Activated CD4-positive, alpha-beta T cell treated with anti-CD3 and anti-CD28 coated beads, Interleukin-2, amount 50 U/mL, for 24 hours (primary cell): ENCODE measurements at places on chromosomes 13 and 19.

- no peak for DNase-seq
Measured at GRCh38 chr13:27808851-27809550, 16.7 kb downstream of the GSX1 start.

- no peak for DNase-seq
Measured at GRCh38 chr19:30662211-30662861, 290.2 kb downstream of the ZNF536 start.

GRCh38 chr13:70042193-70042592 lies 65.4 kb upstream of the ATXN8OS start:
- no peak for DNase-seq

- no peak for DNase-seq
Measured at GRCh38 chr13:48412881-48413351, at the start of gene LPAR6. TSS of gene LPAR6 (minus strand) at chr13:48413113. CDS start at chr13:48412423, 690 bp downstream.

DNA sequence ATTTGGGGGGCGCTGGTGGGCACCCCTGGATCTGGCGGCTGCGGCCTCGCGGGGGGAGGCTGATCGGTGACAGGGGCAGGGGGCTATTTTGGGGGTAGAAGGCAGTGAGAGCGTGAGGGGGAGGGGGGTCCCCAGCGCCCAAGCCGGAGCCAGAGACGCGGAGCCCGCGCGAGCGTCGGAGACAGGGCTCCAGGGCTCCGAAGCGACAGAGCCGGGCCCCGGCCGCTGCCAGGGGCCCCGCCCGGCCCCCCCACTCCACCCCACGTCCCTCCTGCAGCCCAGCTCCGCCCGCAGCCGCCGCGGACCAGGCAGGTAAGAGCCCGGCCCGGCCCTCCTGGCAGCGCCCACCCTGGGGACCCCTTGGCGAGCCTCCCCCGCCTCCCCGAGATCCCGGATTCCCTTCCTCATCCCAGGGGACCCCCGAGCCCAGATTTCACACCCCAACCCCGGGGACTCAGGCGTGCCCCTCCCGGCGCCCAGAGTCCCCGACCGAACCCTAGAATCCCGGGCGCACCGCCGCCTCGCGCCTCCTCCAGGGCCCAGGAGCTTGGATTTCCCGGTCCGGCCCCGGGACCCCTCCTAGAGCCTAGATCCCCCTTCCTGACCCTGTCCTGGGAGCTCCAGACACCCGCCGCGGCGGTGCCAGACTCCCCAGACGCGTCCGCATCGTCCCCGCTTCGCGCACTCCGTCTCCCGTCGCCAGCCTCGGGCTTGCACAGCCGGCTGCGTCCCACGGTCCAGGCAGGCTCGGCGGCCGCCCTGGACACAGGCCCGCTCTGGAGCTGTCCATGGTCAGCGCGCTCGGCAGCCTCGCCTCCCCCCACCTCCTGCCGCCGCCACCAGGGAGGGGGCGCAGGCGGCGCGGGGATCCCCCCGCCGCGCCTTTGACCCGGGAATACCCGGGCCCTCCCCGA lies at the start of gene PPFIA3:
Gene PPFIA3, plus strand, starts transcription at position 134 of the 914 bp plus-strand sequence. CDS start 8,330 bp downstream, outside the sequence.
- DNase-seq, result no peak

DNA sequence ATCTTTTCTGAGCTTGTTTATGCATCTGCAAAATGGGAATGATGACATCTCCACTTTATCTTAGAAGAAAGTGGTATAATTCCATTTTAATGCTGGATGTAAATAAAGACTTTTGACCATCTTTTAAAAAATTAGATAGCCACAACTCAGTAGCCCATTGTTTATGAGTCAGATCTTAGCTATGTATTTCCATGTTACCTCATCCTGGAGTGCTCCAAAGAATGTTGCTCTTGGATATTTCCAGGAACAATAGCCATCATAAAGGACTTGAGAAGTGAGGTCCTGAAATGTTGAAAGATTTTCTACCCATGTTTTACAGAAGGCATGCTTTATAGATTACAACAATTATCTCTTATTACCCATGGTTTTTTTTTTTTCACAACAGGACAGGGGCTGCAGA lies 229.3 kb upstream of the EDNRB start:
- no peak for DNase-seq

GRCh38 chr19:40238775-40239174 lies 12.3 kb upstream of the CCNP start:
- DNase-seq, result no peak

DNA sequence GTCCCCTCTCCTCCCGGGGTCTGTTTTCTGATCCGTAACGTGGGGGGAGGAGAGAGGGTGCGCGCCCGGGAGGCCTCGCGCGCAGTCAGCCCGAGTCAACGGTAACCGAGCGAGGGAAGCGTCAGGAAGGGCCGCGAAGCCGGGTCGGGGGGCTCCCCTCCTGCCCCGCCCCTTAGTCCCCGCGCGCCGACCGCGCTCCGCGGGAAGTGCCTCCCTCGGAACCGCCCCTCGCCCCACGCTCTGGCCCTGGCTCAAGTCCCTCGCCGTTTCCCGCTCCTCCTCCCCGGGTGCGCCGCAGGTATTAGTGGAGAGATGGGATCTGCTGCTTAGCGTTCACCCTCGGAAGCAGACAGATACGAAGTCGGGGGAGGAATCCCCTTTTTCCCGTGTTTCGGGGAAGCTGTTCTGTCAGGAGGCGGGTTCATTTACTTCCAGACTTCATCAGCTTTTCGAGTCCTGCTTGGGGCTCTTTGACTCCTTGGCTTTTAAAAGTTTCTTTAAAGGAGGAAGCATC lies 770 bp downstream of the HNRNPM start:
- peak; percentile 9 for DNase-seq

DNA sequence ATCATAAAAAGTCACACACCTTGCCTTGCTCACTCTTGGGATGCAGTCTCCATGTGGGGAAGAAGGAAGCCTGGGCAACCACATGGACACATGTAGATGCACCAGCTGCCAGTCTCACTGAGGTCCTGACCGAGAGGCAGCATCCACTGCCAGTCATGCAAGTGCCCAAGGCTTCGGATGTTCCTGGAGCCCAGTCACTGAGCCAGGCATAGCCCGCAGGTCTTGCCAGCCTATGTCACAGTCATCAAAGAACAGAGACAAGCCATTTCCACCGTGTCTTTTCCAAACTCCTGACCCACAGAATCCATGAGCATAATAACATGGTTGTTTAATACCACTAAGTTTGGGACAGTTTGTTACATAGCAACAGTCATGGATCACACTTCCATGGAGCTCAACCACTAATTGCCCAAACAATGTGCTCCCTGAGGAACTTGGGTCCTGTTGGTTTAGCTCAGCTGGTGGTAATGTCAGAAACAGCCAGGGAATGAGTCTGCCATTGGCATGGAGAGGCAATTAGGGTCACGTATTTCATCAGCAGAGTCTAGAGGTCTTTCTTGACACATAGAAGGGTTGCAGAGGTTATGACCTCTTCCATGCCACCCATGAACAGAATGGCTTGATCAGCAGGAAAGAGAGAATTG lies 21.5 kb downstream of the STARD13 start:
- no peak for DNase-seq

- DNase-seq, result no peak
Measured at GRCh38 chr13:39385621-39386231, 217.3 kb downstream of the LHFPL6 start.

GRCh38 chr19:41427647-41428480 lies 690 bp upstream of the B3GNT8 start:
- no peak for DNase-seq

GRCh38 chr13:52738719-52739467 lies 727 bp downstream of the CNMD start:
- no peak for DNase-seq

DNA sequence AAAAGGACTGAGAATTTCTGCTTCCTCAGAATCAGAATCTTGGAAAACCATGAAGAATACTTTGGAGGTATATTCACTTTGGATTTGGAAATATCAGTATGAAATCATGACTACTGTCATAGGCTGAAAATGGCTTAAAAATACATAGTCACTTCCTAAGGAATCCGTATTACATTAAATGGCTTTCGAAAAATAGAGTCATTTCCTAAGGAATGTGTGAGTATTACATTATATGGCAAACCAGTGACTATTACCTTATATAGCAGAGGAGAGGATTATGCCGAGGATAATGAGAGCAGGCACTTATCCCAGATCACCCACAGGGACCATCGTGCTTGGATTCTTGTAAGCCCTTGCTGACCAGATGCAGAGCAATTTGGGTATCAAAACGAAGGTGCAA lies 1471.8 kb downstream of the EFNB2 start:
- no peak for DNase-seq
